ENCODE measurements at places on chromosomes 1 and 21.

DNA sequence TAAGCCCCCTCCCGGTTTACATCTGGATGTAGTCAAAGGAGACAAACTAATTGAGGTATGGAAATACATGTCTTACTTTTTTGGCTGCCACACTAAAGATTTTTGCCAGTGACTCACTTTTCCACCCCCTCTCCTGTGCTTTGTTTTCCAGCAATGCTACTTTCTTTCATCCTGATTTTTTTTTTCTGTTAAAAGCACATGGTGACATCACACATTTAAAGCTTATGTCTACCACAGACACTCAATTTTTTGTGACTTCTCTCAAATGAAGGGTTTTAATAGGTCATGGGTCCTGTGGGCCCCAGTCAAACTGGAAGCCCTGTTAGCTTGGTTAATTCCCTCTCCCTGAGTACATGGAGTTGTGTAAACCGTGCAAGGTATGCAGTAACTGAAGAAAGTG, 2.2 kb downstream of the PPP1R8 start:
- DNase-seq, result no peak

- DNase-seq, result no peak
Measured at GRCh38 chr1:206589206-206589605, 23.1 kb downstream of the EIF2D start.

- DNase-seq, result peak; percentile 80
Measured at GRCh38 chr1:155226910-155227260, 18.4 kb downstream of the MTX1 start.

DNA sequence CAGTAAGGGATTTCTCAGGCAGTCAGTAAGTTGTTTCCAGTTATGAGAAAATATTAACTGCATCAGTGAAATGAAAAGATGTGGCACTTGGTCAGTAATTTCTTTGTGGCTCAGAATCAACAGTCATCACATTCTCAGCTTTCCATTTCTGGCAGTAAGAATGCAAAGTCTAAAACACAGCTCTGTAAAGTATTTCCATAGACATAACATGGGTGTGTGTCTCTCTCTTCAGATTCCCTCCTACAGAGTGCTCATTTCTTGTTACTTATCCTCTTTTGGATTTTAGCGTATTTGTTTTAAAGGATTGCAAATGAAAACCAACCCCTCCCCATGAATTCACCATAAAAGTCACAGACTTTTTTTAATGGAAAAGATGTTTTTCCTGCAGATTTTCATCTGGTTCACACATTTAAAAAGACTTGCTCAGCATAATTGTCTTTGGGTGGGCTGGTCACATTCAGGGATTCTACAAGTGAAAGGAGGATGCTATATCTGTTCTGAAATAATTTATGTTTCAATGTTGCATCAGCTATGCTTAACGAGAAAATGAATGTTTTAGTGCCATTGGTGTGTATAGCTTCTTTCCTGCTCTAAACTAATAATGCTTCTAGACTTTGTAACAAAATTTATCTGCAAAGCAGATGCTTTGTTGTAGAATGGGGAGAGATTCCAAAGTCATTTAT, 34.6 kb upstream of the CD55 start:
- DNase-seq, result no peak

- no peak for DNase-seq
Measured at GRCh38 chr1:25534410-25534788, 9.0 kb upstream of the LDLRAP1 start.

GRCh38 chr1:119902775-119903442, 6.6 kb upstream of the ADAM30 start:
- DNase-seq, result no peak

DNA sequence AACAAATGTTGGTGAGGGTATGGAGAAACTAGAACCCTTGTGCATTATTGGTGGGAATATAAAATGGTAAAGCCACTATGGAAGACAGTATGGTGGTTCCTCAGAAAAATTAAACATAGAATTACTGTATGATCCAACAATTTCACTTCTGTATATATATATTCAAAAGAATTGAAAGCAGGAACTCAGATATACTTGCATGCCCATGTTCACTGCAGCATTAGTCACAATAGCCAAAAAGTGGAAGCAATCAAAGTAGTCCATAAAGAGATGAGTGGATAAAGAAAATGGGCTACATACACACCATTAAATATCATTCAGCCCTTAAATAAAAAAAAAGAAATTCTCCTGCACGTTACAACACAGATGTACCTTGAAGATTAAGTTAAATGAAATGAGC, 34.1 kb downstream of the ABL2 start:
- DNase-seq, result no peak

GRCh38 chr1:107541412-107541811, 400.6 kb downstream of the NTNG1 start:
- DNase-seq, result no peak

DNA sequence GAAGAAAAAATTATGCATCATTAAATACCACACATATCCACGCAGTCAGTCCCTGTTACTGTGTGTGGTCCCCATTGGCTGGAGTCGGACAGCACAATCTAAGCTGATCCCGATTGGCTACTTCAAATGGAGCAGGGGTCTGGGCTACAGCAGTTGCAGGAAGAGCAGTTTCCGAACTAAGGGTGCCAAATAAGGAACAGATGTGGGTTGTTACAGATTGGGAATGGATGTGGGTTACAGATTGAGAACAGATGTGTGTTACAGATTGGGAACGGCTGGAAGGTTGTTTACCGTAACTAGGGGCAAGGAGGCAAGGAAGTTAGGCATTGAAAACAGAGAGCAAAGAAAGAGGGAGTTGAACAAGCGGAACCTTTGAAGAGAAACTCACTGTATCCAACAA, 19.9 kb downstream of the OR2L13 start:
- DNase-seq, result no peak
